ENCODE measurements at places on chromosomes 3 and 15.

DNA sequence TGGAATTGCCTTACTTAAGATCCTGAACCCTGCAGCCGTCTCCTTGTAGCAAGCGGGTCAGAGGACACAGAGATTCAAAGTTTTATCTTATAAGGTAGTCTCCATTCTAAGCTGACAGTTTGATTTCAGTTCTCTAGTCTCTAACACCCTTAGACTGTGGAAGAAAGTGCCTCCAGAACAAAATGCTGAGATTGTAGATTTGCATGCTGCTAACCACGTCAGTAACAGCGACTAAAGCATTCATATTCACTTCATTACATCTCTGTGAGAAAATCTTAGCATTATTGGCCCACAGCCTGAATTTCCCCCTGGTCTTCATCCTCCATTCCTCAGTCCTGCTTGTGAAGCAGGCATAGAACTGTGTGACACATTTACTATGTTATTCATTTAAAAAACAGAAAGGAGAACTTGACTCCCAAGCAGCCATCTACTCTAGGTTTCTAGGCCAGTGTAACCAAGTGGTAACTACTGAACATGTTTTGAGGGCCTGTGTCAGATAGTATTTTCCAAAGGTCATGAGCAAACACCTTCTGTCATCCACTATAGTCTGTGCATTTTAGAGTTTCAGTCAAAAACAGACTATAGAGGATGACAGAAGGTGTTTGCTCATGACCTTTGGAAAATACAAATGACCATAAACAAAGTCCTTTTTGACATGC lies 27.4 kb downstream of the ARIH2 start:
- DNase-seq, result no peak

GRCh38 chr3:151639418-151639740 lies 94.3 kb upstream of the AADACL2 start:
- no peak for DNase-seq

- no peak for DNase-seq
These were observed 1.4 kb downstream of the XXYLT1 start for GRCh38 chr3:195269375-195270078.

DNA sequence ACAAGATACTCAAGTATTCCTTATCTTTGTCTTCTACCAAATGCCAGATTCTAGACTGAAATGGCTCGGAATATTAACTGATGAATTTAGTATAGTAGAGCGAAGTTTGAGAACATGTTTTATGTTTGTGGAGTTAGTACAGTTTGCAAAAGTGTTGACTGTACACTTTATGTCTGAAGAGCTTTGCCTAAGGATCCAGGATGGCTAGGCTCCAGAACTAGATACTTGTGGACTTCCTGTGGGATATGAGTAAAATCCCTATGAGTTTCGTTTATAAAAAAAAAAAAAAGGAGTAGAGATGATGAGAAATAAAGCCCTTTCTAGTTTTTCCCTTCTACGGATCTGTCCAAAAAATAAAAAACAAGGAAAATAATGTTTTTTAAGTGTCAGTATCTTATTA lies 96.7 kb downstream of the TP63 start:
- DNase-seq, result no peak

- no peak for DNase-seq
These were observed 486.4 kb downstream of the FHIT start for GRCh38 chr3:60764870-60765269.

GRCh38 chr3:194760494-194761137 lies 74.9 kb downstream of the FAM43A start:
- DNase-seq, result no peak

GRCh38 chr3:107347751-107348150 lies 29.5 kb upstream of the CCDC54 start:
- DNase-seq, result no peak

DNA sequence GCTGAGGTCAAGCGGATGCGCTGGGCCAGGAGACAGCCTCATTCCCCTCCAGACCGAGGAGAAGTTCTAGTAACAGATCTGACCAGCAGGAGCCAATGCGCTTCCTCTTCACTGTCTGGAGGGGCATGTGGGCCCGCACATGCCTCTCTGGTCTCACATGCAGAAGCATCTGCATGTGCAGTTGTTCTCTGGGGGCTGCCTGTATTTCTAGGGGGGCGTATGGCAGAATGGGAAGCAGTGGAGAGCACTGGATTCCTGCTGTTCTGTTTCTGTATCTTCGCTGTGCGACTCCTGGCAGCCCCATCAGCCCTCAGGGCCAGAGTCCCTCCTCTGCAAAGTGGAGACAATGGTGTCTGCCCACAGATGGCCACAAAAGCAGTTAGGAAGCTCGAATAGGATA lies 170.4 kb upstream of the IQSEC1 start:
- DNase-seq, result no peak

- no peak for DNase-seq
These were observed 237.8 kb upstream of the PEX5L start for GRCh38 chr3:180274536-180274935.

GRCh38 chr15:69912116-69912515 lies 185.6 kb downstream of the TLE3 start:
- DNase-seq, result no peak

- DNase-seq, result no peak
These were observed 62.7 kb upstream of the ZNF148 start for GRCh38 chr3:125437631-125438435.

DNA sequence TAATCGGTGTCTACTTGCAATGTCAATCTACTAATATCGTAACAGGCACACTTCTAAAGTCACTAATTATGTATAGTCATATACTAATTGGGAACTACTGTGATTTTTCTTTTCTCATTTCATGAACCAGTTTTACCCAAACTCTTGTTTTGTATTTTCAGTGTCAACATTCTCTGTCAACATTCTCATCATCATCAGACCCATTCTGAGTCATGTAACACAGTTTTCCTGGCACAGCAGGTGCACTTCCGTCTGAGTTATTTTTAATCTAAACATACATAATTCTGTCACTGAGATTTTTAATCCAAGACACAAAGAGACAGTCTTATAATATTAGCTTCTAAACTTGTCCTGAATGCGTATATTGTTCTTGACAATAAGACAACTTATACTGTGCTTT lies 205.1 kb upstream of the EIF1B start:
- no peak for DNase-seq

DNA sequence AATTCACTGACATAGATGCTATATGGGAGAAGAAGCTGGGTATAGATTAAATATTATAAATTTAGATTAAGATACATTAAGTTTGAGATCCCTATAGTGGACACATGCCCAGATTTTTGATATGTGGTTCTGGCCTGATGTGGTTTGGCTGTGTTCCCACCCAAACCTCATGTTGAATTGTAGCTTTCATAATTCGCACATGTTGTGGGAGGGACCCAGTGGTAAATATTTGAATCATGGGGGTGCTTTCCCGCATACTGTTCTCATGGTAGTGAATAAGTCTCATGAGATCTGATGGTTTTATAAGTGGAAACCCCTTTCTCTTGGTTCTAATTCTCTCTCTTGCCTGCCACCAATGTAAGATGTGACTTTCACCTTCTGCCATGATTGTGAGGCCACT lies 189.4 kb upstream of the CD96 start:
- no peak for DNase-seq

GRCh38 chr3:109926376-109926775 lies 589.0 kb upstream of the DPPA4 start:
- DNase-seq, result no peak

DNA sequence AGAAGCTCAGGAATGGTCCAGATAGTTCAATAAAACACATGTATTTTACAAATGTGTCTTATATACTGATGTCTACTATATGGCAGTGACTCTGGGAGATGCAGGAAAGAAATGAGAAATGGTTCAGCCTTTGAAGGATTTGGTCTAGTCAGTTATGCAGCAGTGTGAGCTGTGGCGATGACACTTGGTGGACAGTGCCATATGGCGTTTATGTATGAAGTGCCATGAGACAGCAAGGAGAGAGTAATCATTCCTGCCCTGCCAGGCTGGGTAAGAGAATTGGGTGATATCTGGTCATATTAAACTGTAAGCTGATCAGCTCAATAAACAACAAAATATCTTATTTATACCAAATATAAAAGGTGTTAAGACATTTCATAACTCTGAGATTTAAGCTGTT lies 47.6 kb upstream of the ANP32A start:
- no peak for DNase-seq

- no peak for DNase-seq
These were observed 420.4 kb upstream of the SEMA6D start for GRCh38 chr15:47296881-47297280.

GRCh38 chr3:153146191-153147053 lies 15.6 kb upstream of the RAP2B start:
- no peak for DNase-seq

GRCh38 chr15:50562735-50563640 lies 16.5 kb upstream of the USP50 start:
- DNase-seq, result no peak

GRCh38 chr15:59833366-59833765 lies 144.2 kb upstream of the BNIP2 start:
- no peak for DNase-seq

DNA sequence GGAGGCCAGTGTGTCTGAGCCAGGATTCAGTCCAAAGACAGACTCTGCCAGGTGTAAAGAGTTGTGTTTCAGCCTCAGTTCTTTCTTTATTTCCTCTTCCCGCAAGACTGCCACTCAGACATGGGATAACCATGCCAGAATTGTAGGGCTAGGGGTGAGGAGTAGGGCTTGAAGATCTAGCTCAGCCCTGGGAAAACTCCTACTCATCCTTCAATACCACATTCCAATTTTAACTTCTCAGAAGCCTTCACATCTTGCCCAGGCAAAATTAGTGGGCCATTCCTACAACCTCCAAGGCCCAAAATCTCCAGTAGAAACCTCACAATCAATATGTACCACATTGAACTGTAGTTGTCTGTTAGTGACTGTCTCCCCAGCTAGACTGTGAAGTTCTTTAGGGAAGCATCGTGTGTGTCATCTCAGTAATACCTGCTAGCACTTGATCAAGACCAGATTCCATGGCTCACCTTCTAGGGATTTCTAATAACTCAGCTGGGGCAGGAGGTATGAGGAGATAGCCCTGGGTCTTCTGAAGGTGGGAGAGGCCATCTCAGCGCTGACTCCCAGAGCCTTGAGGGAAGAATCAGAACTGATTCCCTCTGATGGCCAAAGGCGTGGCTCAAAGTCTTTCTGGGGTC lies 19.7 kb downstream of the HRH1 start:
- DNase-seq, result no peak

GRCh38 chr3:187971629-187972028 lies 182.3 kb upstream of the LPP start:
- DNase-seq, result no peak

DNA sequence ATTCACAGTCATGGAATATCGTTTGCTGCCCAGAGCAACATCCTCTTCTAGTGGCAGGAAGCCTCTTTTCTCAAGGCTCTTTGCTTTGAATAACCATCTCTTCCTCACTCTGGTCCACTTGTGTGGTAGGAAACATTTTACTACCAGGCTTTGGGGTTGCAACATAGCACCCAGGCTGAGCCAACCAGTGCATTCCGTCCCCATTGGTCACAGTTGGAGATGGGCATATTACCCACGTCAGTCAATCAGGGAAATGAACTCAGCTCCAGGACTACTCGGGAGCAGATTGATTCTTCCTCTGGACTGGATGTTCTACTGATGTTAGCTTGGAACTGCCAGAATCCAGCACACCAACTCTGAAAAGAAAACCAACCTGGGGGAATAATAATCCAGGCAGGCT lies 4.2 kb upstream of the PEX5L start:
- DNase-seq, result no peak

GRCh38 chr3:100107221-100107814 lies 7.0 kb downstream of the FILIP1L start:
- no peak for DNase-seq
